ENCODE measurements at places on chromosomes 4 and X.

DNA sequence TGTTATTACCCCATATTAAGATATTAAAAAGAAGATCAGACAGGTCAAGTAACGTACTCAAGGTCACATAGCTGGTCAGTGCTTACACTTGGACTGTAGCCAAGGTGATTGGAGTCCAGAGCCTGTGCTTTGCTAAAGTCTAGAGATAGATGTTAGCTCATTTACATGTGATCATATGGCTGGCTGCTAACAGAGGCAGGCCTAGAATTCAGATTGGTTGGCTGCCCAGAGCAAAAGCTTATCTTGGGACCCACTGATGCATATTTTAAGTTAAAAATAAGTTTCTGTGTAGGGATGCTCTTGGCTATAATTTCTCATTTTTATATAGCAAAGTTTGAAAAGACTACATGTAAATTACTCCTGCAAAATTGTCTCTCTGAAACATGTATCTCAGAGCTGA is 18.1 kb upstream of the EXOC1L start:
- no peak for DNase-seq

GRCh38 chr4:51885363-51885762 is 42.4 kb downstream of the DCUN1D4 start:
- no peak for DNase-seq

GRCh38 chr4:138177278-138177968 is 64.7 kb downstream of the SLC7A11 start:
- no peak for DNase-seq

DNA sequence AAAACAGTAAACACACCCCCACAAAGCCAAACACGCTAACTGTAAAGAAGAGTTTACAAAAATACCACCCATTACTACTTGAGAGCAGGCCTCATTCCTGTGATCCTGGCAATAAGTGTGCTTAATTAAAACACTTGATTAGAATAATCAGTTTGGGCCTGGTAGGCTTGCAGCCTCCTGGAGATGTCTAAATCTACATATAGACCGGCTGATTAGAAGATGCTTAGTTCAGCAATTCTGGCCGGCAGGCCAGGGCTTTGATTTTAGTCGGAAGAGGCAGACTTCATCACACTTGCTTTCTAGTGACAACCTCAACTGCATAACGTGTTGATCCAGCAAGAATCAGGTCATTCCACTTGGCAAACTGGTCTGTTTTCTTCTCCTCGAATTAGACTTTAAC is 114.0 kb downstream of the DCTD start:
- DNase-seq, result no peak

DNA sequence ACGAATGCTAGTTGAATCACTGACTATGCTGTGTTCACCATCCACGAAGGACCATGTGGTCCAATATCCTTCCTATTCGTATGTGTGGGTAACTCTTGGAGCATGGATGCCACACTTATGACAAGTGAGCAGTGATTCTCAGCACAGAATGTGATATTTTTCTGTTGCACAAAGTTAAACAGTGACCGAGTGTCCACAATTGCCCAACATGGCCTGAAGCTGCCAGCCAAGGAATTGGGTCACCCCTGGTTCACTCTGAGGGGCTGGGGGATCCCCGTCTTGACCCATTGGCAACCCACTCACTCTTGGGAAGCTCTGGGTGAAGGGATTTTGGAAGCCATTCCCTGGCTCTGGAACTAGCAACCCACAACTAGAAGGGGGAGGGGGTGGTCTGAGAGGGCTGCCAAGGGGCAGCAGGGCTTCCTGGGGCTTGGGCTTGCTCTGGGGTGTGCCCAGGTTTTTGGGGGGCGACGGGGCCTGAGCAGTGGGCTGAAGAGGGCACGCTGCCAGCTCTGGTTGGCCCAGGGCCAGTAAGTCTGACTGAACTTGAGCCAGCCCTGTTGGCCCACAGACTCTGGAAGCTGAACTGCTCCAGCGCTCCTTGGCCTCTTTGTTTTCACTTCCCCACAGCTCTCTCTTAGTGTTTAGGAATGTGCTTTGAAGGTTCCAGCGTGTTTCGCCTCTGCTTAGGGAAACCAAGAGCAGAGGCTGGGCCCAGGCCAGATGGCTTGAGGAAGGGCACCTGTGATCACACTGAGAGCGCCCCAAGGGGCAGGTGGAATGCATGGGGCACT is 43.1 kb upstream of the BCOR start:
- DNase-seq, result no peak

DNA sequence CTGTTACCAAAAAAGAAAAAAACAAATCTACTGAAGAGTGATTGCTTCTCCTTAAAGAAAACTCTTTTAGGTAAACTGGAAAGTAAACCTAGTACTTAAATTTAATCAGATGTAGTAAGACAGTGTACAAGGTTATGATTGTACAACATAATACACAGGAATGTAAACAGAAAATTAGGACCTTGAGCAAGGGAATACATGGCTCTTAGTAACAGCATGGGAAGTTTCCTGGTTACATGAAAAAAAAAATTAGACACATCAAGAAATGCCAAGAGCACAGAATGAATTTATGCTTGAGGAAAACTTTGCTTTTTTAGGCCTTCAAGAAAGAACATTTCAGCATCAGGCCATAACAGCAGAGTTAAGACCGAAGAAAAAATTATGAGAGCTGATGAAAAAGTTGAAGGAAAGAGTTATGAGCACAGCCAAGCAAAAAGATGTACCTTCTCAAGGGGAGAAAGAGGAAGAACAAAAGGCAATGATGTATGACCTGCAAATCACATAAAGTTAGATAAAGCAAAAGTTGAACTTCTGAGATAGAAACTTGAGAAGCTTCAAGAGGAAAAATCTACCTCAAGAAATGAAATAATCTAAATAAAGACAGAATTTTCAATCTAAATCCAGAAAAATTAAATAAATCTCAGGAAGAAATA is 311.6 kb downstream of the GALNTL6 start:
- no peak for DNase-seq

GRCh38 chr4:108431986-108432385 is 188.4 kb upstream of the RPL34 start:
- DNase-seq, result no peak

- no peak for DNase-seq
These were observed 79.4 kb upstream of the TNIP3 start for GRCh38 chr4:121243485-121243884.

DNA sequence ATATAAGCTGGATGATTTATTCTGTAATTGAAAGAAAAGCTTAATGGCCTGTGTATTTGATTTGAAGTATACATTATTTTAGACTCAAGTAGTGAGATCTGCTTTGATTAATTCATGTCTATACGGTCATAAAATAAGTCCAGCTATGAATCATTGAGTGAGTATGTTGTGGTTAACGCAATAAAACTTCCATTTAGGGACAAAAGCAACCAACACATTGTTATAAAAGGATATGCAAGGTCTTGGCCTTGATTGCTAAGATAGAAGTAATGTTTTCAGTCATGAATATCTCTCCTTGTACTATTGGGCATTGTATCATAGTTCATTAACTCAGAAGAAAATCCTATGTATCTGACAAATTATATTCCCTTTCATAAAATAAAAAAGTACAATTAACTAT is 162.1 kb downstream of the EPHA5 start:
- no peak for DNase-seq

- no peak for DNase-seq
These were observed 25.5 kb upstream of the HGFAC start for GRCh38 chr4:3416270-3416669.

DNA sequence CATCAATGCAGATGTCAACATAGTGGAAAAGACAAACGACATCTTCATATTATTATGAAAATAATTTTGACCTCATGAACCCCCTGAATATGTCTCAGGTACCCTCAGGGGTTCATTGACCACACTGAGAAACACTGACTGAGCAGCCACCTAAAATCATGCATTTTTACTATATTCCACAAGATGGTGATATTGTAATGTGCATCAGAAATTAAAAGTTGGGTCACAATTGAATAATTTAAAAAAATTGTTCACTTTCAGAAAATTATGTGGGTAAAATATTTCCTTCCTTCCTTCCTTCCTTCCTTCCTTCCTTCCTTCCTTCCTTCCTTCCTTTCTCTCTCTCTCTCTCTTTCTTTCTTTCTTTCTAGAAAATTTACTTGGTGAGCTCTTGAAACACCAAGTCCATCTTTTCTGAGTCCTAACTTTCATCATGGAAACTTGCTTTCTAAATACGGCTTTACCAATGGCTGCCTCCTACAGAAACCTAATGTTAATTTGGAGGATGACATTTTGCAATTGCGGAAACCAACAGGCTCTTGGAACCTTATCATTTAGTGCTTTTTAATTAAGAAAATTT is 103.6 kb downstream of the RTL3 start:
- no peak for DNase-seq

GRCh38 chrX:124504111-124504983 is 158.0 kb downstream of the SH2D1A start:
- DNase-seq, result no peak

- no peak for DNase-seq
These were observed 153.5 kb upstream of the FAM241A start for GRCh38 chr4:111991797-111992196.

GRCh38 chrX:28349888-28350287 is 237.4 kb upstream of the IL1RAPL1 start:
- no peak for DNase-seq

GRCh38 chrX:7927259-7928167 is at the start of gene PNPLA4:
Gene PNPLA4, minus strand, starts transcription at chrX:7927413. Its CDS starts 1,294 bp downstream, at chrX:7926119.
- DNase-seq, result peak; percentile 91

DNA sequence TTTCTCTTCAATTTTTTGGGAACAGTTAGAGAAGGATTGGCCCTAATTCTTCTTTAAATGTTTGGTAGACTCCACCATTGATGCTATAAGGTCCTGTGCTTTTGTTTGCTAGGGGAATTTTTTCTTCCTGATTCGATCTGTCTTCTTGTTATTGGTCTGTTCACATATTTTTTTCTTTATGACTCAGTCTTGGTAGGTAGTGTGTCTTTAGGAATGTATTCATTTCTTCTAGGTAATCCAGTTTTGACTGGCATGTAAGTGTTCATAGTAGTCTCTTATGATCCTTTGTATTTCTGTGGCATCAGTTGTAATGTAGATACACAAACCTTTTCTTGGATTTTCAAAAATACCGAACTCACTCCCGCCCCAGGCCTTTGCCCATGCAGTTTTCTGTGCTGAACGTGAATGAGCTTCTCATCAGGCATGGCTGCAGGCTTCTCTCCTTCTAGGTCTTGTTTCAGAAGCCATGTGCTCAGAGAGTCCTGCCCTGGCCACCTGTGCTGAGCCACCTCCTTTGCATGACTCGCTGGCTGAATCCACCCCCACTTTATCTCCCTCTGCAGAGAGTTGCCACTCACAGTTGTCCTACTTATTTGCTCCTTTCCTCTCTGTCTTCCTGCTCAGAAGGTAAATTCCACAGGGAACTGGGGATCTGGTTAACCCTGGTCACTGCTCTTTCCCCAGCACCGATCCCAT is 67.0 kb downstream of the STK32B start:
- DNase-seq, result no peak

DNA sequence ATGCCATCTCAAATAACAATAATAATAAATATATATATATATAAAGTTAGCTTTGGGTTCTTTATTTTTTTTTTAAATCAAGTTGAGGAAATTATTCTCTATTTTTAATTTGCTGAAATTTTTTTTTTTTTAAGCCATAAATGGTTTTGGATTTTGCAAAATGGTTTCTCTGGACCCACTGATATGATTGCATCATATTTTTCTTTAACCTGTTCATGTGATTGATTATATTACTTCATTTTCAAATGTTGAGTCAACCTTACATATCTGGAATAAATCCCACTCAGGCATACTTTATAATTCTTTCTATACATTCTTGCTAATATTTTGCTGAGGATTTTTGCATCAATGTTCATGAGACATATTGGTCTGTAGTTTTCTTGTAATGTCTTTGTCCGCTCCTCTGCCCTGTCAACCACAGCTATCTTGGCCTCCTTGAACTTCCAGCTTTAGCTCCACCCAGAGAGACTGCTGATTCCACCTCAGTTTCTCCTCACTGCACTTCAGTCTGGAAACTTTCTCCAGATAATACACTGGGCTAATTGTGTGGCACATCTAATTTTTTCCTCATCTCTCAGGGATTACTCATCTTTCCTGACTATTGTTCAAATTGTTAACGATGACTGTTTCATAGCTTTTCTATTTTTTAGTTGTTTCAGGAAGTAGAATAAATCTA is 160.9 kb upstream of the GIMD1 start:
- no peak for DNase-seq

DNA sequence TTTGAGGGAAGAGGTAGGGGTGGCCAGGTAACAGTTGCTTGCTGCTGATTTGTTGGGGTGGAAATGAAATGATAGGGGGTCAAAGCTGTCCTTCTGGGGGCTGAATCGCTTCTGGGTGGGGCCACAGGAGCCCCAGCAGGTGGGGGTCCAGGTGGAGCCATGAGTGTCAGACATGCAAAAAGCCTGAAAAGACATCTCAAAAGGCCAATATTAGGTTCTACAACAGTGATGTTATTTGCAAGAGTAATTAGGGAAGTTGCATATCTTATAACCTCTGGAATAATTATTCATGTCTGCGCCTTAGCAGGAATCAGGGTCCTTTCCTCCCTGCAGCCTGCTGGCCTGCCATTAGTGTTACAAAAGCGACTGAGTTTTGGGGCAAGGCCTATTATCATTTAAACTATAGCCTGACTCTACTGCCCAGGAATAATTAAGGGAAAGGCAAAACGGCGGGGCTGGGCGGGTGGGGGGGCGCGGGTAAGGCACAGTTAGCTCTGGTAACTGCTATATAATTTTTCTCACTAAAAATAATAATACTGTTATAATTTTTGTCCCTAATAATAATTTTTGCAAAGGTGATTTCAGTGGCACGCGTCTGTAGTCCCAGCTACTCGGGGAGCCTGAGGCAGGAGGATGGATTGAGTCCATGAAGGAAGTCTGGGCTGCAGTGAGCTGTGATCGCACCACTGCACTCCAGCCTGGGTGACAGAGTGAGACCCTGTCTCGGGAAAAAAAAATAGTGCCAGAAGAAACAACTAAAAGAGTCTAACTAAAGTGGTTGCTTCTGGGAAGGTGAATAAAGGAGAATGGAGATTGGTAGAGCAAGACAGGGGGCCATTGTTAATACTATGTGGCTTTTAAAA is 145.7 kb downstream of the MAGEB17 start:
- no peak for DNase-seq

DNA sequence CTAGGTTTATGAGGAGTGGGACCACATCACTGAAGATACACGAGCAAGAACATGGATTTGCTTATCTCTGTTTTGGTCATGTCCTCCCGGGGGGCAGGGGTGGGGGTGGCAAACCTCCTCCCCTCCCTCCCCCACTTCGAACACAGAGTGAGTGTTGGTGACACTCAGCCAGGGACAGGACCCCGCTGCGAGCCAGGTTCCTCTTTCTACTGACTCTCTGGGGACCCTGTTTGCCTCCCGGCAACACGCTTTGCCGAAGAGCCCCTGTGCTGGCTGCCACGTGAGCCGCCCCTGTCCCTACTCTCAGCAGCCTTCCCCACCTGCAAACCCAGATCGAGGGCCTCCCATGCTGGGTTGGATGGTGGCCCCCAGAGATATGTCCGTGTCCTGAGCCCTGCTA is 34.7 kb downstream of the P2RY8 start:
- peak; percentile 45 for DNase-seq

- DNase-seq, result no peak
These were observed 14.8 kb downstream of the TBC1D1 start for GRCh38 chr4:37905533-37906169.

Measured in esophagus muscularis mucosa (tissue), 4 donors.